ENCODE measurements at places on chromosomes 1 and 21. TPM values are rescaled to one million over a fixed set of nuclear protein-coding genes. Genes with fewer than 3 reads are reported as not detected.

GRCh38 chr1:117094841-117095604 is 26.5 kb downstream of the TRIM45 start:
- H3K36me3 ChIP-seq, result peaks cover 4% of the 10 kb centered on the region
- no peaks in the 10 kb centered on the region for H3K27me3 ChIP-seq
- no peak overlapping the region for H3K4me3 ChIP-seq
- no peak for DNase-seq
- H3K27ac ChIP-seq, result peak overlapping the region; percentile 96

- no peaks in the 10 kb centered on the region for H3K27me3 ChIP-seq
- H3K4me1 ChIP-seq, result peaks cover 92% of the 10 kb centered on the region
- H3K27ac ChIP-seq, result peak overlapping the region; percentile 99
- H3K4me3 ChIP-seq, result peak overlapping the region; percentile 7
Observed at GRCh38 chr1:9441451-9442133, 97.7 kb upstream of the SLC25A33 start.

GRCh38 chr1:210359255-210359654 is 30.6 kb downstream of the HHAT start:
- peaks cover 20% of the 10 kb centered on the region for H3K4me1 ChIP-seq
- DNase-seq, result no peak
- peaks cover 1% of the 10 kb centered on the region for H3K36me3 ChIP-seq

GRCh38 chr1:3213730-3214129 is 144.7 kb downstream of the PRDM16 start:
- peaks cover 8% of the 10 kb centered on the region for H3K4me1 ChIP-seq
- H3K4me3 ChIP-seq, result no peak overlapping the region
- no peak overlapping the region for H3K27ac ChIP-seq
- no peak for DNase-seq

STIL gene
- total RNA-seq, result 5.0 TPM

- peak overlapping the region; percentile 57 for H3K27ac ChIP-seq
Observed at GRCh38 chr1:62235576-62235975, 40.9 kb downstream of the L1TD1 start.

CYP2J2 gene
- 0.22 TPM for total RNA-seq

DNA sequence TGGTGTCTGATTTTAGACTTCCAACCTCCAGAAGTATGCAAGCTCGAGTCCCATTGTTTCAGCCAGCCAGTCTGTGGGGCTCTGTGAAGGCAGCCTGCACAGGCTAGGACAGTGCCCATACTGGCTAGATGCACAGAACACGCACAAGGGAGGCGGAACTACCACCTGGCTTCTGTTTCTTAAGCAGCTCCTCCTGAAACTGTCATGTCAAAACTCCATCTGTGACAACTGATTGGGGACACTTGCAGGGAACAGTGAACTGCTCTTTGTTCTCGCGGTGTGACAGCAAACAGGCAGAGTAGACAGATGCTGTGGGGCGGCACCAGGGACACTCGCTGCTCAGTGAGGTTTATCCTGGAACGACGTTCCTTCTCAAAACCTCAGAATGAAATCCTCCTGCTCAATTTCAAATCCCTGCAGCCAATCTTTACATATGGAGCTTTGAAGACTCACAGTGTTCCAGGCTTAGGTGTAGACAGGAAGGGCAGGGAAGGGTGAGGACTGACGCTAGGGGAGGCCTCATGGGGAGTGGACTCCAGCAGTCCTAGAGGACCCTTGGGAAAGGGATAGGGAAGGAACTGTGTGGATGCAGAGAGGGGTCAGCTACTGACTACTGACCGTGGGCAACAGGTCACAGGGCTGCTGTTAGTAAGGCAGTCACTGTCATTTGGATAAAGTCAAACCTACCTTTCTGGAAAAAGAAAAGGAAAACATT is 73.8 kb downstream of the ERG start:
- DNase-seq, result no peak
- no peaks in the 10 kb centered on the region for H3K27me3 ChIP-seq
- H3K27ac ChIP-seq, result no peak overlapping the region
- H3K36me3 ChIP-seq, result peaks cover 26% of the 10 kb centered on the region
